ENCODE measurements at places on chromosomes 6 and 20.

GRCh38 chr6:137697267-137697938, 169.7 kb upstream of the TNFAIP3 start:
- peak; percentile 74 for DNase-seq

GRCh38 chr6:17998442-17998841, 11.0 kb upstream of the KIF13A start:
- DNase-seq: peak; percentile 30

GRCh38 chr6:1903780-1904465, 294.2 kb downstream of the FOXC1 start:
- no peak for DNase-seq

DNA sequence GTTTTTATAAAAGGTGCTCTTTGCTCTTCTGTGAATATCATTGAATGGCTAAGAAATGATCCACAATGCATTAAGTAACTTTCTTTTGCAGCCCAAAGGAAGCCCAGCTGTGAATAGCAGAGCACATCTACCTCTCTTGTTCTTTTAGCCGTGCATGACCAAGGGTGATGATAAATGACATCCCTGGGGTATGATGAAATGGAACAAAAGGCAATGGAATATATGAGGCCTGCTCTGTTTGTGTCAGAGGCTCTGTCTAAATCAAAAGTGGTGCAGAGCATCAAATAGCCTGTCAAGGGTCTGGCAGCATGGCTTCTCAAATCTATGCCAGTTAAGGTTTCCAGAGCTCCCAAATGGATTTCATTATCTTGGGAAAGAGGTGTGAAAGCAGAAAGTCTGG, 362.6 kb upstream of the RNF217 start:
- no peak for DNase-seq

DNA sequence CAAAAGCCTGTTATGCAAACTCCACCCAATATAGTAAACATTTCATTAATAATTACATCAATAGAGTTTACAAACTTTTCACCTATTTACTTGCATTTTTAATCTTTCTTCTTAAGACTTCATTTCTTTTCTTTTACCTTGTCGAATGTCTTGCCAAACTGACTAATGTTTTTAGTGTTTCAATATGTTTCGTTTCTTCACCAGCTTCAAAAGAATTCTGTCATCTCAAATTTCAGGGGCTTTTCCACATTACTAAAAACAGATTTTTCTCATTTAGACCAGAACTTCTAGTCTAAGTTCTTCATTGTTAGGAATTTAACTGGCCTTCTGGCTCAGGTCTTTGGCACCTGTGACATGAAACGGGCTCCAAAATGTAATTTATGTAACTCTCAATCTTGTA, 196.5 kb downstream of the ARHGAP18 start:
- peak; percentile 56 for DNase-seq

GRCh38 chr6:167533851-167534250, 209.0 kb downstream of the TTLL2 start:
- no peak for DNase-seq

GRCh38 chr6:42375007-42375635, 76.6 kb downstream of the TRERF1 start:
- no peak for DNase-seq

- DNase-seq: no peak
Measured at GRCh38 chr20:32029561-32029960, 19.3 kb downstream of the CCM2L start.

GRCh38 chr6:26284537-26285142, 80.4 kb upstream of the BTN3A2 start:
- peak; percentile 79 for DNase-seq

DNA sequence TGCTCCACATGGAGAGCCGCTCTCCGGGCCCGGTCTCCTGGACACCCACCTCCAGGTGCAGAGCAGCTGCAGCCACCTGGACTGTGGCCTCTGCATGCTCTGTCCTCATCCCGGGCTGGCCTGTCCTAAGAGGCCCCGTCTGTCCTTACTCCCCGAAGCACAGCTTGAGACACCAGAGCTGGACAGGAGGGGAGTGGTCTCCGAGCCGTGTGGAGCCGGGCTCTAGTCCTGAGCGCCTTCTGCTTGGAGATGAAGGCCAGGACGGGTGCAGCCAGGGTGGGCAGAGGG, 6.7 kb upstream of the NTSR1 start:
- DNase-seq: no peak

GRCh38 chr20:881051-881782, 34.9 kb downstream of the ANGPT4 start:
- DNase-seq: peak; percentile 46

- DNase-seq: no peak
Measured at GRCh38 chr20:61307686-61308476, 55.8 kb downstream of the CDH4 start.

DNA sequence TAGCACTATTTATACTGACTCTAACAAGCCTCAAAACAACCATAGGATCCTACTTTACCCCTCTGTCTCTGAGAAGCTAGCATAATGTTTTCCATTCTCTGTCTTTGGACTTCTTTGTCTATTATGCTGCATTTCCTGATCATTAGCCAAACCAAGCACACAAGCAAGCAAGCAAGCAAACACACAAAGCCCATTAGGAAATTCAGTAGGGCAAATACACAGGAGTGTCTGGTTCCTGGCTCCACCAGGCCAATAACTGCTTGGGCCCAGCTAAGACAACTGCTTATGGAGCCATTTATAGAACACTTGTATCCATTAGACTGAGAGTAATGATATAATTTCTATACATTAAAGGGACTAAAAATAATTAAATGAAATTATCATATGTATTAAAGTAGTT, 952.9 kb upstream of the EPHA7 start:
- no peak for DNase-seq

- no peak for DNase-seq
Measured at GRCh38 chr6:96926425-96926824, 1.9 kb downstream of the KLHL32 start.

GRCh38 chr20:51392614-51393186, 149.8 kb downstream of the NFATC2 start:
- DNase-seq: no peak

GRCh38 chr20:62406635-62407176, 379 bp downstream of the CABLES2 start:
- no peak for DNase-seq

DNA sequence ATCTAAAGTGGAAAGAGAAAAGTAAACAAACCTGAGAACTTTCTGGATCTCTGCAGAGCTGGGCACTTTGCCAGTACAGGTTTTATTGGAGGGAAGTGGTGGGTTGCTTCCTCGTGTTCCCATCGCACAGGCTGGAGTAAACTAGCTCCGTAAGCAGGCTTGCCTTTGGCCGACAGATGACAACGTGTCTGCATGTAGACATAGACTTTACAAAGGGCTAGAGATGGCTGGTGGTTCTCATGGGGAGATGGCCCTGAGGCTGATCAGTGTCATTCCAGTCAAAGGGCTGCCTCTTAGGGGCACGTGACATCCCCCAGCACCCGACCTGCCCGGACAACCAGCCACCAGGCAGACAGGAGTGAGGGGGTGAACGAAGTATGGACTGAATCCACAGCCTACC, 98.8 kb downstream of the YTHDF1 start:
- no peak for DNase-seq

DNA sequence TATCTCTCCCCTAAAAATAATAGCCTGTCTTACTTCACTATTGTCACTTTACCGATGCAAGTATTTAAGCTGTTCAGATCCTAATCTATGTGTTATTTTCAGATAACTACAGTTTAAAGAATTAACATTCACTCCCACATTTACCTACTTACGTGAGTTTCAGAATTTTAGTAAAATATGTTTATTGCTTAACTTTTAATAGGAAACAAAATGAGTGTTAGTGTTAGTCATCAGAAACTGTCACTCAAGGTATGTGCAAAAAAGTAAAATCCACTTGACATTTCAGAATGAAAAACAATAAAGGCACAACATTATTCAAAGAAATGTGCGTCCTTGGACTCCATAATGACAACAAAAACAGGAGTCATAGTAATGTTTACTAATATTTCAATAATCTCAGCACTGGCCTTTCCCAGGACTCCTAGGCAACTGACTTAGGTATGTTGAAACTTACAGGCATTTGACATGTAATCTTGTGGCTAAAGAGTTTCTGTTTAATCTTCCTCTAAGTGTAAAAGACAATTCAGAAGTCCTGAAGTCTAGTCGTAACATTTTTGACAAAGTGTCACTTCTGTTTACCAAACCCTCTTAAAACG, 4.5 kb downstream of the ATXN1 start:
- no peak for DNase-seq

DNA sequence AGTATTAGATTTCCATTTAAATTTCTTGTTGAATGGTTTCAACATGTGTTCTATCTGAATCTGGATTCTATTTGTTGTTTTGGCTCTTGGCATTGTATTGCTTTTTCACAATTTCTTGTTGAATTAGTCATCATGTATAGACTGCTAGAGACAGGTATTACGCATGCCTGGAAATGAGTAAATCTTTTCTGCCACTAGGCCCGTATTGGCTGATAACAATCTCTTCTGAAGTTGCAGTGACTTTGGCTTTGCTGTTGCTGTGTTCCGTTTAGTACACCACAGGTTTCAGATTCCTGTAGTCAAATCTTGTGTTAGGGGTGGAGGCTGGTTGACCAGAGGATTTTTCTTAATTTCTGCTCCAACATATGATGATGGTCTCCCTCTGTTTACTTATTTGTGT, 1339.4 kb downstream of the GRIK2 start:
- peak; percentile 56 for DNase-seq

DNA sequence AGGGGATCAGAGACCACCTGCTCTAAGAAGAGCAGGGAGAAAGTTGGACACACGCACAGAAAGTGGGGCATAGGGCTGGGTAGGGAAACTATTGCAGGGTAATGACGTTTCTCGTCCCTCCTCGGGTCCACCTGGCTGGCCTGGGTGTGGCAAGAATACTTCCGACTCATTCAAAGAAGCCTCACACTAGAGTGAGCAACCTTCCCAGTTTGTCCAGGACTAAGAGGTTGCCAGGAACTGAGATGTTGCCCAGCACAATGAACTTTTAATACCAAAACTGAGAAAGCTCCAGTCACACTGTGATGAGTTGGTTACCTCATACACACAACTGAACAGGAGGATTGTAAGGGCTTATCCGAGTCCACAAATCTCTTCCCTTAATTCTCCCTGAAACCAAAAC, 74.5 kb upstream of the ADGRF1 start:
- no peak for DNase-seq

- no peak for DNase-seq
Measured at GRCh38 chr6:37513155-37513554, 13.5 kb upstream of the CCDC167 start.

DNA sequence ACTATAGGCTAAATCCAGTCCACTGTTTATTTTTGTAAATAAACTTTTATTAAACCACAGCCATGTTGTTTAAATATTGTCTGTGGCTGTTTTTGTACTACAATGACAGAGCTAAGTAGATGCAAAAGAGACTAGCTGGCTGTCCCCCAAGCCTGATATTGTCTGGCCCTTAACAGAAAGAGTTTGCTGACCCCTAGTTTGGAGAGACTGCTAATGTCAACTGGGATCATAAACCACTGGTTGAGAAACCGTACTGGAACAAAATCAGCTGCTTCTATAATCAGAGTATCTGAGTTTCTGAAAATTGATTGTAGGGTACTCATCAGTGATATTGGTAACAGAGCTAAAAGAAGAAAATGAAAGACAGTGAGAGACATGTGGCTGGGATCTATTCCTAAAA, 102.6 kb upstream of the FAM184A start:
- DNase-seq: no peak

- DNase-seq: no peak
Measured at GRCh38 chr6:39911513-39912125, 22.6 kb downstream of the MOCS1 start.

DNA sequence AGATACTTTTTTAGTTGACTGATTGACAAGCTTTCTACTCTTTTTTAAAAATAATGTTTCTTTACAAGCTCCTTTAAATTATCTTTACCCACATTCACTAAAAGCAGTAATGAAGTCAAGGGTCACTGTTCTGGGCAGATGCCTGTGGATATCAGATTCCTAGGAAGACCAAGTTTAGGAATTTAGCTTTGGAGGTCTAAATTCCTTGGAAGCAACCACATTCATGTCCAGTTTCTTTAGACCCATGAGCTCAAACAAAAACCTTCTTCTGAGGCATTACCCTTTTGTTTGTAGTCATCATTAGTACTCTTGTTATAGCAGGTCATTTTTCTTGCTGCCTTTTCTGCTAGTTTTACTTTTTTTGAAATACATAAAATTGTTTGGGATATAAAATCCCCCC, 462.9 kb upstream of the JAG1 start:
- DNase-seq: peak; percentile 10

DNA sequence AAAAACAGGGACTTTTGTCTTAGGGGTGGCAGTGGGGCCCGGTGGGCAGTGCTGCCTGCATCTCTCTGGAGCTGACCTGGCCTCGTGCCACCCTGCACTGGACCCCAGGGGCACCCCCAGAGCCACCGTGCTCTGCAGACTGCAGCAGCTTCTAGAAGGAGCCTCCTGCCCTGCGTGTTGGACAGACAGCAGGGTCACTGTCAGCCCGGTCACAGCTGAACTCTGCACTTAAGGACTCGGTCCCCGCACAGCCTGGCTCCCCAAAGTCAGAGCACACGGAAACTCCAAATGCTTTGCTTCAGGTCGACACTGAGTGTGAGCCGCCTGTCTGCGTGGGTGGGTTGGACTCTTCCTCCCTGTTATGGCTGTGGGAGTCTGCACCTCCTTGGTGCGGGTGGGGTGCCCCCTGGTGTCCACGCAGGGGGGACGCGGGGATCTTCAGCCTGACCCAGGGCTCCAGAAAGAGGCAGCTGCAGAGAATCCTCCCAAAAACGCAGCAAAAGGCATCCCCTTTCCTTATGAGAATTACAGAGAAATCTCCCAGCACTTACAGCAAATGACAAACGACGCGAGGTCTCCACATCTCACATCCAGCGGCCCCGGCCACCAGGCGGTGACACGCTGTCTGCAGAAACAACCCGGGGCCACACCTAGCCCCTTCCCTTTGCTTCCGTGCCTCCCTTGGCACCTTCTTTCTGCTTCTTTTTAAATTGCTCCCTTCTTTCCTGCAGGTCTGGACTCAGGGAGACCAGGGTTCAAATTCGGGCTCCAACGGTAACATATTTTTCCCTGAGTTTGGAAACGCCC, 36.3 kb upstream of the DACT2 start:
- no peak for DNase-seq

DNA sequence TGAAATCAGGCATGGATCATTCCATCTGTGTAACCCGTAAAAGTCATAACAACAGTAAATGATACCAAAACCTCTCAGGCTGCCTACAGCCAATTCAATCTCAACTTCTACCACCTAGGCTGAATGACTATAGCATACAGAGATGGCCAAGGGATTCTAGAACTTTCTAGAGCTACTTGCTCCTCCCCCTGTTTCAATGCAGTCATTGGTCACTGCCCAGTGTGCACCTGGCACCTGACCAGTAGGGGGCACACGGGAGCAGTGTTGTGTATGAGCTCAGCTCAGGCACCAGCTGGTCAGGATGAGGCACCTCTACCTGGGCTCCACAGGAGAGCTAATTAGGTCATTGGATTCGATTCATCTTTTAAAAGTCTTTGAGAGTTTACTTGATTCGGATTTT, 86.2 kb downstream of the PLEKHG1 start:
- peak; percentile 14 for DNase-seq

- DNase-seq: no peak
Measured at GRCh38 chr20:33679758-33680485, 5.7 kb upstream of the NECAB3 start.

Data from fibroblast of skin of right biceps (primary cell).